ENCODE measurements at places on chromosomes 5 and 9.

DNA sequence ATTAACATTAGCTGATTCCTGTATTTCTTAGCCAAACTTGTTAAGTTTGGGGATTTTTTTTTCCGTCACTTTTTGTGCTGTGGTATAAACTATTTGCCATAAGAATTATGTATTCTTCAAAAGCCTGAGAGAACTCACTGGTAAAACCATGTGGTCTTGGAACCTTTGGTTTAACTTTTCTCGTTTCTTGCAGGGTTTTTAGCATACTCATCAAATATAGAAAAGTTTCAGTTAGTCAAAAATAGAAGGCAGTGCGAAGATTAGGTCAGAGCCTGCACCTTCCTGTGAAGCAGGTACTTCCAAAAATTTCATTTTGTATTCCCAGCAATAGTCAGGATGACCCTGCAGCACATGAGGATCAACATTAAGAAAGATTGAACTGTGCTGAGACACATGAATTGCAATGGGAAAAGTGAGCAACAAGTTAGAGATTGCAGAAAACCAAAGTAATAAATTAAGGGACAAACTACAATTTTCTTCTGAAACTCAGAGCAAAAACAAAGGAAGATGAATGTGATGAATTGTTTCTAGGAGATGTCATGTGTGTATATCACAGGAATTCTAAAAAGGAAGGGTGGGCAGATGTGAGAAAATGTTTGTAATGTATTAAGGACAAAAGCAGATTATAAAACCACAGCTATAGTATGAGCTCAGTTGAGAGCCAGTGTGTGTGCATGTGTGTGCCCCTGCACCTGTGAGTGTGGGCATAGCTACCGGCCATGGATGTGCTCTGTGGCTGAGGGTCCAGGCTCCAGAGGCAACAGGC is 102.2 kb downstream of the ANGPTL2 start:
- DNase-seq = no peak

DNA sequence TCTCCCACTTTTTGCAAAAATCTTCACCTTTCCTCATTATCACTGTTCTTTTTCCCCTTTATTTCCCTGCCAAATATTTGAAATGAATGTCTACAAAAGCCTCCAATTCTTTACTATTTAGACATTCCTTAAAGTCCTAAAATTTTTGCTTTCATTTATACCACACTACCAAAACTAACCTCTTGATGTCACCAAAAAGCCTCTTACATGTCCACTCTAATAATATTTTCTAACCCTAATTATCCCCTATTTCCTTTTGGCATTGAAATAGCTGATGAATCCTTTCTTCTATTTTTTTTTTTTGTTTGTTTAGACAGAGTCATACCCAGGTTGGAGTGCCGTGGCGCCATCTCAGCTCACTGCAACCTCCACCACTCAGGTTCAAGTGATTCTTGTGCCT is 32.3 kb upstream of the NRG2 start:
- no peak for DNase-seq

DNA sequence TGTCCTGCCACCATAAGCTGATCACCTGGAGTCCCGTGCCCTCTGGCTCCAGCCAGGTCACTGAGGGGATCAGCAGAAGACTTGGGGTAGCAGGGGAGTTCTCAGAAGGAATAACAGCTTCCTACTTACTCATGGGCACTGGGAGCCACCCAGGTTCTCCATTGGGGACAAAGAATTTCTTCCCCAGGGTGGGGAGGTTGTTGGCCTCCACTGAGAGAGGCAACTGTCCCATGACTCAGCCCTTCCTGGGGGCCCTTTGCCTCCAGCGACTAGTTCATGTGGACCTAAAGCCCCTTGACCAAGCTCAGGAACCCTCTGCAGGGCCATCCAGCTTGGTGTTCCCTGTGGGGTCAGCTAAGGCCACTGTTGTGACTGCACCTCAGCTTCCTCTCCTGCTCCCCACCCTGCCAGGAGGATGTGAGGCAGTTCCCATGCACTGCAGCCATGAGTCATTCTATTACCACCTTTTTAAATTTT is 175.0 kb downstream of the AUH start:
- no peak for DNase-seq

GRCh38 chr5:107538331-107538730 is 132.4 kb downstream of the EFNA5 start:
- DNase-seq = no peak

- DNase-seq = no peak
These were observed 384.6 kb downstream of the MLLT3 start for GRCh38 chr9:20237686-20238085.

GRCh38 chr5:52598968-52599367 is 188.7 kb upstream of the ITGA1 start:
- DNase-seq = no peak

DNA sequence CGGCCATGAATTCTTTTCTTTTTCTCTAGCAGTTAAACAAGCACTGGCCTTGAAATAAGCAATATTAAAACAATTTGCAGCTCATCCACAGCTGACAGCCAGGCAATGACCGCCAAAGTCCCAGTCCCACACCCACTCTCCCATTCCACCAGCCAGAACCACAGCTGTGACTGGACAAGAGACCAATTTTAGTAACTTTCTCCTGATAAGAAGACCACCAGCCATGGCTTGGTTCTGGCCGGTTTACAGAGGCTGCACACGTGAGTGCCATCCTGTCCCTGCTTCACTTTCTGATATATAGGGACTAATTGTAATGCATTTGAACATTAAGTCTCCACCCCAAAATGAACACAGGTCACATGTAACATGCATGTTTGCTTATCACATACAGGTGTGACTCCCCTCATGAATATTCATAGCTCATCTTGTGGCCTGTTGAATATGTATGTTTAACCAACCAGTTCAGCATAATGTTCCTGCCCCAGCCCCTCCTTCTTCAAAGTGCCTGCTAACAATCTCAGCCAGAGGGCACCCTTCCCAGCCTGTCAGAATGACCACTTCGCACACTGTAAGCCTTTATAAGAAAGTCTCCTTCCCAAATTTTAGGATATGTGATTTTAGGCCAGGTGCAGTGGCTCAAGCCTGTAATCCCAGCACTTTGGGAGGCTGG is 23.9 kb upstream of the FANCC start:
- DNase-seq = no peak

- no peak for DNase-seq
These were observed 8.3 kb downstream of the KLHL3 start for GRCh38 chr5:137727623-137728022.

- no peak for DNase-seq
These were observed 37.6 kb upstream of the ORM1 start for GRCh38 chr9:114285166-114285867.

DNA sequence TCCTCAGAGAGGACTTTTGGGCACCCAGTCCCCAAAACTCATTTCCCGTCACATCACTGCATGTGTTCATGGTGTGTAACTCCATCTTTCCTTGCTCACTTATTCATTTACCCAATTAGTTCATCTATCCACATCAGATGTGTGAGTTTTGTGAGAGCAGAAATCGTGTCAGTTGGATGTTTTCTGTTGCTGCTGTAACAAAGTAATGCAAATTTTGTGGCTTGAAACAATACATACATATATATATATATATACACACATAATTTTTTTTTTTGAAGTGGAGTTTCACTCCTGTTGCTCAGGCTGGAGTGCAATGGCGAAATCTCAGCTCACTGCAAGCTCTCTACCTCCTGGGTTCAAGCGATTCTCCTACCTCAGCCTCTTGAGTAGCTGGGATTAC is 70.5 kb upstream of the BOD1 start:
- DNase-seq = no peak

GRCh38 chr5:40689438-40689837 is 9.7 kb downstream of the PTGER4 start:
- peak; percentile 81 for DNase-seq

- no peak for DNase-seq
These were observed 149.9 kb upstream of the GAS1 start for GRCh38 chr9:87097238-87097637.

- DNase-seq = no peak
These were observed 470.2 kb upstream of the CHD1 start for GRCh38 chr5:99398976-99399375.

GRCh38 chr5:133230823-133231578 is 179.2 kb downstream of the HSPA4 start:
- DNase-seq = no peak

- no peak for DNase-seq
These were observed 10.5 kb downstream of the NR2F1-AS1 start for GRCh38 chr5:93570294-93571113.

- no peak for DNase-seq
These were observed 25.0 kb upstream of the OCLN start for GRCh38 chr5:69467442-69468225.

DNA sequence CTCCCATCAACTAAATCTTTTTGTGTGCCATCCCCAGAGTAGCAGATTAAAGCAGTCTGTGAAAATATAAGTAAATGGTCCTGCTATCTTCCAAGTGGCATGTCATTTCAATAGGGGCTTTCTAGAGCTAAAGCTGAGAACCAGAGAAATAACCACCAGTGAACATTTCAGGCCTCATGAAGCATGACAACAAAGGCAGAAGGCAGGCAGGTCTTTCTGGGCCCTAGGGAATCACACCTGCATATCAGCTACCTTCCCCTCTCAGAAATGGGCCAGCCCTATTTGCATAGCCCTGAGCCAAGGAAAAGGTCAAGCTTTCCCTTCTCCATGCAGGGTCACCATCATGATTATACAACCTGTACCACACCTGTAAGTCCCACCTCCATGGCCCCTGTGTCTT is 205.3 kb downstream of the DEPDC1B start:
- DNase-seq = no peak

GRCh38 chr5:51395666-51396356 is 12.6 kb downstream of the ISL1 start:
- no peak for DNase-seq

- no peak for DNase-seq
These were observed 526.0 kb upstream of the TRPC7 start for GRCh38 chr5:136891175-136891972.

GRCh38 chr9:72809586-72809985 is 143.3 kb downstream of the ALDH1A1 start:
- DNase-seq = no peak

DNA sequence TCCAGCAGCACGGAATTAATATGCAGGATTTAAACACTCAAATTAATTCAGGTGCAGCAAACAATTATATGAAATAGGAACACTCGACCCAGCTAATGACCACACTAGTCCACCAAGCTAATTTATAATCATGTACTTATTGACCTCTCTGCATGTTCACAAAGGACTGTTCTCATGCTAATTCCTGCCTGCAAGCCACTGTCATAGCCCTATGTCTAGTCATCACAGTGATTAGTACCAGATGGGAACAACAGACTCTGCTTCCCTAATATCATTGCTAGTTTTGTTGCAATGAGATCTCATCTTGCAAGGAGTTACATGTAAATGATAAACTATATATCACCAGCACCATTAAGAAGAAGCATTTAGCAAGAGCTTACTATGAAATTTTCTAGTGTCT is 553.0 kb upstream of the GRAMD2B start:
- no peak for DNase-seq

DNA sequence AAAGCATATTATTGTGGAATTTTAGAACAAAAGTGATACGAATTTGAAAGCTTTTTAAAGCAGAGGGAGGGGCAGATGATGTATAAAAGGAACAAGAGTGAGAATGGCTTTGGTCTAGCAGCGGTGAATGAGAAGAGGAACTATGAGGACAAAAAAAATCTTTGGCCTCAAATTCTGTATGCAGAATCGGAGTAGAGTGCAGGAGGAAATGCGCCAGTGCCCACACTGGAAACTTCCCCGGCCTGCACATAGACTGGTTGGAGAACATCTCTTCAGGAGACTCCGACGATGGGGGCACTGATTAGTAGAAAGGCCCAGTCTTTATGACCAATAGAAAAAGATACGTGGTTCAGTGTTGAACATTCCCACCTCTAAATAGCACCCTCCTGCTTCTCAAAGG is 51.3 kb downstream of the SLC46A2 start:
- peak; percentile 74 for DNase-seq

- DNase-seq = no peak
These were observed 13.0 kb downstream of the DNAJC18 start for GRCh38 chr5:139426203-139426885.

GRCh38 chr9:4987961-4988421 is 2.9 kb downstream of the JAK2 start:
- DNase-seq = peak; percentile 83

GRCh38 chr5:100902440-100903038 is 543 bp downstream of the ST8SIA4 start:
- no peak for DNase-seq

DNA sequence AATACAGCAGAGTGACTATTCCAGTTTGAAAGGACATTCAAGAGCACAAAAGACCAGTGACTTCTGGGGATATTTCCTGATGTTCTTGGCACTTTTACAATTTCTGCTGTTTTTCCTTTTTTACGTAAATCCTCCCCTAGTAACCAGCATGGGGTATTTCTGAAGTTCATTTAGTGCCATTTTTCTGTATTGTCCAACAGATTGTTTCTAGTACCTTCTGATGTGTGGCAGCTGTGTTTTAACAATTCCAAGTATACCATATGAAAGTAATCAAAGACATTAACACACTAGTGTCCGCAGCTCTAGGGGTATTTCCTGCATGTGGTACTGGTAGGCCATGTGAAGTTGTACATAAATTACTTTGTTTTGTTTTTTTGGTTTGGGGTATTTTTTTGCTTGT is 53.0 kb upstream of the SMARCA2 start:
- DNase-seq = no peak
